Stimulated activated CD4-positive, alpha-beta T cell treated with anti-CD3 and anti-CD28 coated beads, Interleukin-1b, Interleukin-23, amount 100 ng/mL, for 1 hour (primary cell): ENCODE measurements at places on chromosomes 5 and 9.

DNA sequence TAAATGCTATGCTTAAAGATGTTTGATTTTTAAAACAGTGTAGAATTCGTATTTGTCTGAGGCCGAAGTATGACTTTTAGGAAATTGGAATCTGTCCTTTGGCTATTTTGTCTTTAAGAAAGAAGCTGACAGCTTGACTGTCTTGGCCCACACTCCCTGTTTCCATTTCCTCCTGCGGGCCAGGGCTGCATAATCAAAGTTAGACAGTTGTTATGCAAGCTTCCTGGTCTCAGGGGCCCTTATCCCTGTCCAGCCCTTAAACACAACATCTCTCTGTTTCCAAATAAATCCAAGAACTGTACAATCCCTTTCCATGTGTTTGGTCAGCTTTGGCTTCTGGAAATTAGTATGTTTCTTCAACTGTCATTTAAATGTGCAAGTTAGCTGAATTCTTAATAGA is 54.6 kb upstream of the ECM2 start:
- no peak for DNase-seq

DNA sequence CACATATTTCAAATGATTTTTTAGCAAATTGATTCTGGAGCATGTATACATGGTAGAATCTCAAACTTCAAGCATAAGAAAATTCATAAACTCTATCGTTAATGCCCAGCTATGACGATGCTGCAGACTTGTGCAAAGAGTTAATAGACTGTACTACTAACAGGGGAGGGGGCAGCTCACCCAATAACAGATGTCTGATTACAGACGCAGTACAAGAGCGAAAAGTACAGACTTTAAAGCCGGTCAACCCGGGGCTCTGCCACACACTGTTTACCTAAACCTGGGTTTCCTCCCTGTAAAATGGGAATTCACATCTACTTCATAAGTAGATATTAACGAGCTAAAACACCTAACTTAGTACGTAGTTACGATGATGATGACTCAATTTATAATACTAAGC is 651 bp downstream of the TRIM23 start:
- DNase-seq: no peak

- DNase-seq: no peak
Measured at GRCh38 chr5:144634138-144634537, 463.5 kb downstream of the KCTD16 start.

DNA sequence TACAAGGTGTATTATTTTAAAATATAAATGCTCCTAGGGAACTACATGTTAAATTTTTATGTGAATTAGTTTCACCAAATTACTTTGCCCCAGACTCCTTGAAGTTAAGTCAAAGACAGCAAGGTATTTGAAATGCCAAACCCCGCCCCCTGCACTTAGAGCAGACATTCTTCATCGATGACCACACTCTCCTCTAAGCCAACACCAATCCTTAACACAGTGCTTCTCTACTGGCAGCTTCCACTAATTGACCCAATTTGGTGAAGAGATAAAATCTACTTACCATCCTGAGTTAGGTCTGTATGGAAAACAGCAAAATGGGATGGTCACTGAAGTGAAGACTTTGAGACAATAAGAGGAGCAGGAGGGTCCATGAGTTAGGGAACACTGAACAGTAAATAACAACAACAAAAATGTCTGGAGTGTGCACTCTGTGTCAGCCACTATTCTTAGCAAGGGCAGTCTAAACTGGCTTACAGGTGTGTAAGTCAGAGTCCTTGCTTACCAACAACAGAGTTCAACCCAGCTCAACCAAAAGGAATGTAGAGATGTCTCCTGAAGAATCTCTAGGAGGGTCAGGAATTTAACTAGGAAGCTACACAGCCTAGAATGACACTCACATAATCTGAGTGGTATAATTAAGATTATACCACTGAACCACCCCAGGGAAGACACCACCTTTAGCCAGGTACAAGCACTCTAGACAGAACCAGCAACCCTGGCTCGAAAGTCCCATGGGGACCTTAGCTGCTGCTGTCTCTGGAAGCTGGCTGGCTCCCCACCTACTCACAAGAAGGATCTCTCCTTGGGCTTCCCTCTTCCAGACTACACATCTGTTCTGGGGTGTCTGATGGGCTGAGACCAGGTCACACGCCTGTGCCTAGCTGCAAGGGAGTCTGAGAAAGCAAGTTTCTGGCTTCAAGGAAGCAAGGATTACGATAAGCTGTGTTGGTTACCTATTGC is 8.8 kb upstream of the UBE2QL1 start:
- no peak for DNase-seq

GRCh38 chr9:69452110-69452782 is 127.2 kb downstream of the ENTREP1 start:
- DNase-seq: no peak

DNA sequence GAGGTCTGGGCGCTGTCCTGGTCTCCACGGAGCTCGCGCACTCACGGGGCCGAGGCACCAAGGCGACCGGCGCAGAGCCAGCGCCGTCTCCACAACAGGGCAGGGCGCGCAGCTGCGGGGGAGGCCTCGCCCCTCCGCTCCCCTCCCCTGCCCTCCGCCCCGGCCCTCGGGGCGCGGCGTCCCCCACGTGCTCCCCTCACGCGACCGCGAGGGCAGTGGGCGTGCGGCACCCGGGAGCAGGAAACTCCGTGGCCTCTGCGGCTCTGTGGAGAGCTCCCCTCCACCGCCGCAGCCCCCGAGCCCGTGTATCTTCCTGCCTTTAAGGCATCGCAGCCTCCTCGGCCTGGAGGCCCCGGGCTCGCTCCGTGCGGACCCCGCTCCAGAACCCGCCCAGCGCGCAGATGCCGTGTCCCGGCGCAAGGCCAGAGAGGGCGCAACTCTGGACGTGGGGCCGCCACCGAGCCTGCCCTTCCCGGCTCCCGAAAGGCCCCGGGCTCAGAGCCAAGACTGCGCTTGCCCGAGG is 708 bp upstream of the TUBB4B start:
- no peak for DNase-seq

GRCh38 chr9:88396836-88397577 is 8.8 kb downstream of the SPIN1 start:
- no peak for DNase-seq

DNA sequence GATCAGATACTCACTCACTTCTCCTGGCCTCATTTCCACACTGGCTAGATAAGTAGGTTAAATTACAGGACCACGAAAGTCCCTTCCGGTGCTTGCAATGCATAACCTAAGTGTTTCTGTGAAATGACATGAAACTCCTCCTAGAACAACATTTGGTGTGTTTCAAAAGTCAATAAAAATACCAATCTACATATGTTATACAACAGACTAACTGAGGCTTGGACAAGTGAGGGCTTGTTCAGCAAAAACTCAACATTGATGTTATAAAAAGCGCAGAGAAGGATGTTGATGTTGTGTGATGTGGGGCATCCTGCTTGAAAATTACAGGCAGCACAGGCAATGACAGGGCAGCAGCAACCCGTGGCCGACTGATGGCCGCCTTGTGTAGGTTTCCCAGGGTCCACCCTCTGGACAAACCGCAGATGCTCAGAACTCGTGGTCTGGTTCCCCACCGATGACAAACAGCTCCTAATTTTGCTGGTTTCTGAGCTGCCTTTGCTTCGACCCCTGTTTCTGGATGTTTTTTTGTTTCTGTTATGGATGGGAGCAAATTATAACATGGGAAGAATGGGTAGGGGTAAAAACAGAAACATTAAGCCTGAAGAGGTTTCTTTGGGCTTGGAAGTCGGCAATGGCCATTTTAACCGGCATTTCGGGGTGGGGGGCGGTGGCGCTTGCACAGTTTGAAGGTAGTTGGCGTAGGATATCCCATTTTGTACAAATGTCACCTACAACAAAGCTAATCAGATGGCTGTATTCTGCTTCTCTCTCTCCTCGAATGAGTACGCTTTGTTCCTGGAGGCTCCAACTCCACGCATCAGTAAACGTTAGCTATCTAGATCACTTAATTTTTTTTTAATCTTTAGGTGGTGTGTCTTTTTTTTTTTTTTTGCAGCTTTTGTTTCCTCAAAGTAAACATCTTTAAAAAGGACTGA is 116.1 kb downstream of the PDZD2 start:
- DNase-seq: no peak

GRCh38 chr9:90851444-90851843 is 49.8 kb downstream of the SYK start:
- no peak for DNase-seq

- DNase-seq: no peak
Measured at GRCh38 chr5:163867738-163868137, 362.3 kb downstream of the MAT2B start.
